Stimulated activated CD4-positive, alpha-beta T cell treated with anti-CD3 and anti-CD28 coated beads, Interleukin-1b, Interleukin-23, amount 100 ng/mL, for 1 hour (primary cell): ENCODE measurements at places on chromosomes 7 and 10.

DNA sequence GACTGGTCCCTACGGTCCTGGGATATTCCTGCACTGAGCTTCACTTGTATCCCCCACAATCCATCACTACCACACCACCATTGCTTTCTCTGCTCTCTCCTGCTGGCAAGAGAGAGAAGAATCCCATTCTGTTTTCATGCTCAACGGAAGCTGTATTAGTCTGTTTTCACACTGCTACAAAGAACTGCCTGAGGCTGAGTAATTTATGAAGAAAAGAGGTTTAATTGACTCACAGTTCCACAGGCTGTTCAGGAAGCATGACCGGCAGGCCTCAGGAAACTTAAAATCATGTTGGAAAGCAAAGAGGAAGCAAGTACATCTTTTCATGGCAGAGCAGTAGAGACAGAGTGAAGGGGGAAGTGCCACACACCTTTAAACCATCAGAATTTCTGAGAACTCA is 260.4 kb upstream of the LYZL1 start:
- no peak for DNase-seq

- DNase-seq: no peak
Measured at GRCh38 chr10:74078037-74078436, 72.6 kb downstream of the AP3M1 start.

GRCh38 chr10:49398986-49399385 is 3.1 kb upstream of the DRGX start:
- DNase-seq: no peak

GRCh38 chr7:85669225-85669624 is 482.4 kb upstream of the SEMA3D start:
- DNase-seq: no peak

DNA sequence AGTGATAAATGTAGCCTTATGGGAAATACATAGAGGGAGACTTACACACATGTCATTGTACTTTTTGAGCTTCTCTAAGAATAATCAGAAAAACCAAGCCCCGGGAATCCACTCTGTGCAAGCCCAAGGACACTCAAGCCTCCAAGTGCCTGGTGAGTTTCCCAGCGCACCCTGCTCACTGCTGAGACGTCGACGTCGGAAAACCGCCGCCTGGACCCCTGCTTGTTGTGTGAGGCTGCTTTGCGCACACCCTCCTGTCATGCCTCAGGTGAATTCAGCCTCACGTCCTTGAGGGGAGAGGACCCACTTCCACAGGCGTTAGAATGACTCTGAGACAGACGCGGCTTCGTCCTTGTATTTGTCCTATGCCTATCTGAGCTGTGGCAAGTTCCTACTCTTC is 368.4 kb upstream of the AKR1E2 start:
- no peak for DNase-seq

DNA sequence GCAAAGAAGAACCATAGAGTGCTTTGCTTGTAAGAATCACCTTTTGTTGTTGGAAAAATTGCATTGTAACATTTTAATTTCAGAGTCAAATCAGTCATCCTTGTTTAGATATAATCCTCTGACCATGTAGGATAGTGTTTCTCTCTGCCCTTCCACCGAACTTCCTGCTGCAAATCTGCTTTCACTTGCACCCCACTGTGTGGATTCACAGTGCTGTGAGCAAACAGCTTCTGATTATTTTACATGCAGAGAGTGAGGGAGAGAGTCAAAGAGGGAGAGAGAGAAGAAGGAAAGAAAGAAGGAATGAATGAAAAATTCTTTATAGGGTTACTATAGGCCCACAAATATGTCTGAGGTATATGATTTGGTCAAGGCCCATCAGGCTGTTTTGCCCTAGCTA is 30.0 kb upstream of the SEM1 start:
- DNase-seq: no peak

DNA sequence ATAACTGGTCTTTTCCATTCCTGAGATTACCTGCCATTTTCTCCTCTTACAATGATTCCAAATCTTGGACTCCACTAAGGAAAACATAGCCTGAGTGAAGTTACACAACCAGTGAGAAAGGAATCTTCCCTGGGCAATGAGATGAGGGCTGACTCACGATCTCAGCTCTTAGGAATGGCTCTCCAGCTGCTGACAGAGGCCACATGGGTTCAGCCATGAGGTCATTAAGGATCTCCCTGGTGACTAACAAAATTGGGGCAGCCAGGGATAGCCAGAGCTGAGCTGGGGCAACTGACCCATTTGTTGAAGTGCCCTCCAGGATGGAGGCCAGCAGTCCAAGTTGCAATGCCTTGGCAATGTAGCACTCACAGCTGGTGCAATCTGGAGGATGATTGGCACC is 78.7 kb upstream of the MKLN1 start:
- DNase-seq: no peak

DNA sequence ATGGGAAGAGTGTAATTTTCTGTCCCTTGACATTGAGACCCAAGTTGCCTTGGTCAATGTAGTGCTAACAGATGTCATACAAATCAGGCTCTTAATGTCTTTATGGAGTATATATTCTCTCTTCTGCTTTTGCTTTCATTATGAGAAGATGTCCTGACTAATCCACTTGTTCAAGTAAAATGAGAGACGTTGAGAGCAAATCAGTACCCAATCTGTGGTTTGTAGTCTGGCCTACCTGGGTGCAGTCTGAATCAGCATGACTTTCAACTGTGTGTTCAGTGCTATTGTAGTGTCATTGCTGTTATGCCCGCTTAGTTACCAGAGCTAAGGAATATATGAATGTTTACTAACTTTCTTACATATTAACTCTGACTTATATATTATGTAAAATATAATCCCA is 612.4 kb downstream of the ANKRD7 start:
- no peak for DNase-seq

- no peak for DNase-seq
Measured at GRCh38 chr10:3548702-3549101, 236.3 kb downstream of the KLF6 start.

DNA sequence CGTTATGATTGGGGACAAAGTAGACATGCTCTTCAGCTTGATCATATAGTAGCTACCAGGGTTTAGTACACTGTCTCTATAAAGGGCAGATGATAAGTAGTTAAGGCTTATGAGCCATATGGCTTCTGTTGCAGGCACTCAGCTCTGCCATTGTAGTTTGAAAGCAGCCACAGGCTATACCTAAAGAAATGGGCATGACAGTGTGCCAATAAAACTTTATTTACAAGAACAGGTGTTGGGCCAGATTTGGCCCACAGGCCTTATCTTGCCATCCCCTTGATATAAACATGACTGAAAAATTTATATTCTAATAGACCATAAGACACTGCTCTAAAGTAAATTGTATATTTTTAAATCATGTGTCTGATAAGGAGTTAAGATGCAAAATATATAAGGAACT is 36.6 kb downstream of the GRK5 start:
- DNase-seq: no peak

GRCh38 chr10:78746155-78746763 is 322.5 kb upstream of the ZMIZ1 start:
- DNase-seq: no peak

DNA sequence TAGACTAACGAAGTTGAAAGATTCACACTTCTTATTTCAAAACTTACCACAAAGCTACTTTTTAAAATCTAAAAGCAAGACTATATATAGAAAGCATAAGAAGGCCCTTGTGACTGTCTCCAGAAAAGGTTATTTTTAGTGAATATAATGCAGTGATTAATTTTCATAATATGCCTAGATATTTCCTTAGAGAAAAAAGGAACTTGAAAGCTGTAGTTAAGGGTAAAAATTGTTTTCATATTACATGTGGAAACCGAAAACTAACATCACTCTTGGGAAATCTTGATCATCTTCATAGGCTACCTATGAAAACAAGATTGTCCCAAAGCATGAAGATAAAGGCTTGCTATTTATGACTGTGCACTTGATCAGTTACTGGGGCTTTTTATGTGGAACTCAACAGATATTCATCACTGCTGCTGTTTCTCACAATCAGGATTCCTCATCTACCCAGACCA is 223.2 kb downstream of the SH2D4B start:
- DNase-seq: no peak

DNA sequence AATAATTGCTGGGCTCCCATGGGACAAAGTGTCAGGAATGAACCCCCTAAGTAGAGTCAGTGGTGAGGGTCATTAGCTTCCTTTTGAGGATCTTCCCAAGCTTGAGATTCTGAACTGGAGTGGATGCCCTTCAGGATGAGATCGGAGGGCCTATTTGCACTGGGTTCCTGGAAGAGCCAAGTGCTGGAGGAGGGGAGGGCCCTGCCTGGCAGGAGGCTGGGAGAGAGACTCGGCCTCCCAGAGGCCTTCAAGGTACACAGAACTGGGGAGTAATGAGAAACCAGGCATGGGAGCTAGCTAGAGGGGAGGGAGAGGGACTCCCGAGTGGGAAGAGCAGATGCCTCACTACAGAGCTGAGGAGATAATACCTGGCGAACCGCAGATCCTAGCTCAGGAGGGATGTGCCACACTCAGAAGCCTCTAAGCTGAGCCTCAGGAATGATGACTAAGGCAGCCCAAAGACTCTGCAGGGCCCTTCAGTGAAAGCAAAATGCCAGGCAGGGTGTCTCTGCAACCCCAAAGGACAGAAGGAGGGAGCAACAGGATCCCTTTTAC is 9.4 kb downstream of the PDAP1 start:
- no peak for DNase-seq
